Vagina (tissue), 2 donors: ENCODE measurements at places on chromosomes 16 and 17. TPM values are rescaled to one million over a fixed set of nuclear protein-coding genes. Genes with fewer than 3 reads are reported as not detected.

The CTRB1 gene
- total RNA-seq, result not detected

The GNG13 gene
- not detected for total RNA-seq

The MED31 gene
- total RNA-seq, result 13.3 TPM

- H3K4me3 ChIP-seq, result no peak overlapping the region
- no peak for DNase-seq
- no peaks in the 10 kb centered on the region for H3K4me1 ChIP-seq
- no peaks in the 10 kb centered on the region for H3K36me3 ChIP-seq
Measured at GRCh38 chr16:76389126-76389525, 111.9 kb downstream of the CNTNAP4 start.

DNA sequence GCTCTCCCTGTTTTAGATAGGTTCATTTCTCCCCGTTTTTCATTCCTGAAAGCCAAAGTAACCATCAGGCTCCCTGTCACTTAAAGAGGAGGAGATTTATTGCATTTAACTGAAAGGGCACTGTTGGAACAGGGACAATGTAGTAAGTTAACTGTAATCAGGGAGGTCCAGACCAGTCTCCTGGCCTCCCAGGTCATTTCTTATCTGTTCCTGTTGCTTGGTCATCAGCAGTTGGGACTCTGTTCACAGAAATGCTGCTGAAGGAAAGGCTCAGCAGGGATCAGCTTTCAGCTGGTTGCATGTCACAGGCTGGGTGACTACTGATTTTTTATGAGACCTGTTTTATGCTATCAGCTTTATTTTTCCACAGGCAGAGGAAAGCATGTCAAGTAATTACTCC lies 622.6 kb upstream of the GOT2 start:
- no peak overlapping the region for H3K4me3 ChIP-seq
- H3K27ac ChIP-seq, result no peak overlapping the region
- no peaks in the 10 kb centered on the region for H3K27me3 ChIP-seq
- no peaks in the 10 kb centered on the region for H3K4me1 ChIP-seq
- no peak for DNase-seq
- H3K36me3 ChIP-seq, result no peaks in the 10 kb centered on the region

DNA sequence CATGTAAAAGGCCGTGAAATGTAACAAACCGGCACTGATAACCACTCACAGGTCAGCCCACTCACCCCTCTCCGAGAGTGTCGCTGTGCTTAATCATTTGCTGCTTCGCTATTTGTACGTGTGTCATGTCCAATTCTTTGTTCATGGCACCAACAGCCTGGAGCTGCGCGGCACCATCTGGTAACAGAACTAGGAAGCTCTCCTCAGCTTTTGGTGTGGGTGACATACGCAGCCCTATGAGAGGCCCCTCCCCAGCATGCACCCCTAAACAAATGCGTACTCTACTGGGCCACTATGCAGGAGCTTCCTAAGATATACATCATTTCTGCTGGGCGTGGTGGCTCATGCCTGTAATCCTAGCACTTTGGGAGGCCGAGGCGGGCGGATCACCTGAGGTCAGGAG lies 2.3 kb upstream of the PECAM1 start:
- no peak overlapping the region for H3K4me3 ChIP-seq
- H3K27ac ChIP-seq, result no peak overlapping the region
- no peaks in the 10 kb centered on the region for H3K4me1 ChIP-seq
- no peaks in the 10 kb centered on the region for H3K27me3 ChIP-seq
- no peak for DNase-seq

- no peak overlapping the region for H3K27ac ChIP-seq
- no peaks in the 10 kb centered on the region for H3K36me3 ChIP-seq
- no peak overlapping the region for H3K4me3 ChIP-seq
- DNase-seq, result no peak
Measured at GRCh38 chr16:58937661-58938060, 203.5 kb upstream of the GOT2 start.

DNA sequence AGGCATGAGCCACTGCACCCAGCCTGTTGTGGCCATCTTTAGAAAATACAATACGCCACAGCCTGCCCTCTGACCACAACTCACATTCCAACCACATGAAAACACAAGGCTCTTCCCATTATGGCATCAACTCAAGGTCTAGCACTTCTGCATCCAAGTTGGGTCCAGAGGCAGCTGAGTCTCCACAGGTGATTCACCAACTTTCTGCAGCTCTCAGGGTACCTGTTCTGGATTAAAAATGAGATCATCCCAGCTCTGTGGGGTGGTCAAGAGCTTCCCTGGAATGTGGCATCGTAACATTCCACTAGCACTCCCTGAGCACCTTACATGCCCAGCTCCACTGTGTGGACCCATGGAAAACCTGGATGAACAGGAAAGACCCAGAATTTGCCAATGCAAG lies 9.9 kb upstream of the GUCY2D start:
- peaks cover 10% of the 10 kb centered on the region for H3K4me1 ChIP-seq
- no peak for DNase-seq
- H3K36me3 ChIP-seq, result no peaks in the 10 kb centered on the region
- no peak overlapping the region for H3K27ac ChIP-seq
- no peak overlapping the region for H3K4me3 ChIP-seq
- H3K27me3 ChIP-seq, result no peaks in the 10 kb centered on the region

DNA sequence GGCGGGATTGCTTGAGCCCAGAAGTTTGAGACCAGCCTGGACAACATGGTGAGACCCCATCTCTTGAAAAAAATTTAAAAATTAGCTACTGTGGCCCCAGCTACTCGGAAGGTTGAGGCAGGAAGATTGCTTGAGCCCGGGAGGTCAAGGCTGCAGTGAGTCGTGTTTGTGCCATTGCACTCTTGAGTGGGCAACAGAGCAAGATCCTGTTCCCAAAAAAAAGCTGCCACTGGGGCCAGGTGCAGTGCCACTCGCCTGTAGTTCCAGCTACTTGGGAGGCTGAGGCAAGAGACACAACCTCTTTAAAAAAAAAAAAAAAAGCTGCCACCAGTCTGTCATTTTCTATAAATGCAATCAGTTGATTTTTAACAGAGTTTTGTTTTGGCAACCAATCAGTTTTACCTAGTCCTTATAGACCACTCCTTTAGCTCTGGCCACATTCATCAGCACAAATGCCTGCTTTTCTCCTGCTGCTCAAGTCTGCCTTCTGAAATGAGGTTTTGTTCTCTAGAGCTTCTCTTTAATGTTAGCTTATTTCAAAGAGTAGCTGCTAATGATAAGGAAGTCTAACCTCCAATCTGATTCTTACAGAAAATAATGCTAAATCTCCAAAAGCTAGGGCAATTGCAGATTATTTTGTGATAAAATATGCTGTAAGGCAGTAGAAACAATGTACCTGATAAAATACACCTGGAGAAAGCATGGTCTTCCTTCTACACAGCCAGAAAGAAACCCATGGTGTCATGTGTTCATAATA lies 64.8 kb downstream of the TUBD1 start:
- H3K36me3 ChIP-seq, result no peaks in the 10 kb centered on the region
- H3K4me1 ChIP-seq, result peaks cover 62% of the 10 kb centered on the region
- H3K27ac ChIP-seq, result peak overlapping the region; percentile 81
- no peak overlapping the region for H3K4me3 ChIP-seq
- no peak for DNase-seq
